ENCODE measurements at places on chromosomes 11 and 22.

DNA sequence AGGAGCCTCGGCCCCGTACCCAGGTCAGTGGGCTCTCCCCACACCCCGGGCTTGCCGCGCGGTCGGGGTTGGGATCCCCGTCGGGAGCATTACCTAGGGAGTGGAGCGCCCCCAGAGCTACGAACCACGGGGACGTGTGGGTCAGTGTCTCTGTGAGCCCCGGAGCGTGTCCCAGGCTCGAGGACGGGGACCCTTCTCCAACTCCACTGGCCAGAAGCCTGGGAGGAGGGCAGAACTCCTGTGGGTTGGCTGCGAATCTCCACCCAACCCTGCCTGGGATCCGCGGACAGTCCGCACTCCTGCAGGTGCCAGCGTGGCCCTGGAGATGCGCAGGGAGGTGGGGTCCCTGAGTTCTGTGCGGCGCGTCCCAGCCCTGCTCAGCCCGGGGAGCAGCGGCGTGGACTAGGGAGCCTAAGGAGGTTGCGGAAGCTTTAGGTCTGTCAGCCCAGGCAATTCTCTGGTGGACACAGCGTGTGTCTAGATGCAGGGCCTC, 346 bp downstream of the PPFIBP2 start:
- DNase-seq = peak; percentile 20

GRCh38 chr11:403761-404431, 9.9 kb downstream of the PKP3 start:
- DNase-seq = no peak

GRCh38 chr11:72100462-72100861, 2.6 kb downstream of the LAMTOR1 start:
- no peak for DNase-seq

DNA sequence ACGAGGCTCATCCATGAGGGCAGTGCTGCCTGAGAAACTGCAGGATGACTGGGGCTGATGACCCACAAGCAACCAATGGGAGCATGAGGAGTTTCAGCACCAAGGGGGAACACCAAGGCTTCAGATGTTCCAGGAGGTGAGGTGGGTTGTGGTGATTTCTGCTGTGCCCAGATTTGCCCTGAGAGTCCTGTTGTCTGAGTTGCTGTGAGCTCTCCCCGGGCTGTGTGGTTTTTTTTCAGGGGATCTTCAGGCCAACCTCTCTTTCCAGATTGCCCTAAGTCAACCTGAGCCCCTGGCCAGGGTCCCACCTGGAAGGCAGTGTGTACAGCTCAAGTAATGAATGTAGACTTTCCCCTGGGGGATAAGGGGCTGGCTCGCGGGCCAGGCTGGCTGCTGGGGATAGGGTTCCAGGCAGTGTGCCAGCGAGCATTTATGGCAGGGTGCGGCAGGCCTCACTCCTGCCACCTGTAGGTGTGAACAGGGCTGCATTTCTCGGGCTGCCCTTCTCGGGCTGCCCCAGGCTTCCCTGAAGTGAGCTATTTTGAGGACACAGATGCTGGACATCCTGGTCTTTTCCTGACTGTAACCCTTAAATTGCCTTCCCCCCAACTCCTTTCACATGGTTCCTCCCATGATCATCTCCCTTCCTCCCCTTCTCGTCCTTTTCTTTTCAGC, 9.8 kb downstream of the SLC22A6 start:
- DNase-seq = peak; percentile 40

DNA sequence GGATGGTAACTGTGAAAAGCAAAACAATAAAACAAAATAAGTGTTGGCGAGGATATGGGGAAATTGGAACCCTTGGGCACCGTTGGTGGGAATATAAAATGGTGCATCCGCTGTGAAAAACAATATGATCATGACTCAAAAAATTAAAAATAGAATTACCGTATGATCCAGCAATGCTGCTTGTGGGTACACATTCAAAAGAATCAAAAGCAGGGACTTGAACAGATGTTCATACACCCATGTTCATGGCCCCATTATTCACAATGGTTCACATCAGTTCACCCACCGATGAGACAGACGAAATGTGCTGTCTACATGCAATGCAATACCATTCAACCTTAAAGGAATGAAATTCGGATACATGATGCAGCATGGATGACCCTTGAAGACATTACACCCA, 1.2 kb upstream of the DERL3 start:
- no peak for DNase-seq

DNA sequence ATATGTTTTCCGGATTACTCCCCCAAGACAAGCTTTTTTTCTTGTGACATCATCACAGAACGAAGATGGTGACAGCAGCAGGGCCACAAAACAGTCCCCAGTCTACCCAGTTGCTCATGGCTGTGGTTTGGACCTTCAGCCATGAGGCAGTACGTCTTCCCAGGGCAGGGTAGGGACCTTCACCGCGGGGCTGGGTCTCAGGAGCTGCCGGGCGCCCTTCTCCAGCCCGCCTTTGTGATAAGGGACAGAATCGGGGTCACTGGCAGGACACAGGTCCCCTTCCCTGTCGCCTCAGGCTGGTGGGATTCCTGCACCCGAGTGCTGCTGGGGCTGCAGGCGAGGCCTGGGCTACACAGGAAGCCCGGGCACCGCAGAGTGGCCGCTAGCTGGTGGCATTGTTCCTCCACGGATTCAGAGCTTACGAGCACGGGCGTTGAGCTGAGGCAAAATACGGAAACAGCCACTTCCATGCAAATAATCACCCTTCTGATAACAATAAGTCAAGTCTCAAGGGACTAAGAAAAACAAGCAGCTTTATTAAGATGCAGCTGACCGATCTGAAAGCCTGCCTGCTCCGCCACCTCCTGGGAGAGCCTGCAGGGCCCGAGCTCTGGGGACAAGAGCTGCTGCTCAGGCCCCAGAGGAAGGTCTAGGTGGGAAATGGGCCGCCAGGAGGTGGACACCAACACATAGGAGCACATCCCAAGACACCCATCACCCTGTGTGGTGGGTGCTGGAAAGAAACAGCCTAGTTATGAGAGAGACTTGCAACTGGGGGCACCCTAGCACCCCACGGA, 12.3 kb downstream of the TBX1 start:
- DNase-seq = no peak

DNA sequence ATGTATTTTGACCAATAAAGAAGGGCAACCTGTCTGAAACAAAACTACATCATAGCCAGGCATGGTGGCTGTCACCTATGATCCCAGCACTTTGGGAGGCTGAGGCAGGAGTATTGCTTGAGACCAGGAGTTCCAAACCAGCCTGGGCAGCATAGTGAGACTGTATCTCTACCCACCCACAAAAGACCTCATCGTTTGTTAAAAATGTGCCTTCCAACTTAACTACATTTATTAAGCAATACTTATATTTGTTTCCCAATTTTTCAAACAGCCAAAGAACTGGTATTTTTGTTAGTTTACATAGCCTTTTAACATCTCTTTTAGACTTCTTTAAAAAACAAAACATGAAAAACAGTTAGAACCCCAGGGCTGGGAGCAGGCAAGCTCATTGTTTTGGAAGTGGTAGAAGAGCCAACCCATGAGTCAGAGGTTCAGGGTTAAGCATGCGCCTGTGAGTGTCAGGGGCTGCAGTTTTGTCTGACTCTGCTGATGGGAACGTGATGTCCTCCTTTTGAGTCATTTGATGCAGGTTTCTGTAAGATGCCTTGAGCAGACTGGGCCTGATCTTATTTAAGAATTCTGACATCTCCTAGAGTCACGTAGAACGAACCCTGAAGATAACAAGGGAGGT, 53.9 kb upstream of the CRTAM start:
- DNase-seq = no peak

- no peak for DNase-seq
These were observed 134.2 kb downstream of the LDLRAD3 start for GRCh38 chr11:36077886-36078685.

DNA sequence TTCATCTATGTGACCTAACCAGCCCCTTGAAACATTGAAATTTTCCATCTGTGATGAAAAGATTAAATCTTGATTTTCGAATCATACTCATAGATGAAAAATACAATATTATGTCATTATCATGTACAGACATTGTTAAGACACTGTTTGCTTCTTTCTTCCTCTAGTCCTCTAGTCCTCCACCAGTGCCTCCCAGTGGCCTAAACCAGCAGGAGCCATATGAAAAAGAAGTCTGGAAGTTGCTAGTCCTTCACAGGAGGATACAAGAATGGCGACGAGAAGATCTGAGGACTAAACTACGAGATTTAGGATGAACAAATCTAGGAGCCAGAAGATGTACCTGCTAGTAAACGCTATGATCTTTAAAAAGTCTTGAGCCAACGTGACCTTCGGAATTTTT, 134.1 kb downstream of the SLC17A6 start:
- DNase-seq = peak; percentile 8

DNA sequence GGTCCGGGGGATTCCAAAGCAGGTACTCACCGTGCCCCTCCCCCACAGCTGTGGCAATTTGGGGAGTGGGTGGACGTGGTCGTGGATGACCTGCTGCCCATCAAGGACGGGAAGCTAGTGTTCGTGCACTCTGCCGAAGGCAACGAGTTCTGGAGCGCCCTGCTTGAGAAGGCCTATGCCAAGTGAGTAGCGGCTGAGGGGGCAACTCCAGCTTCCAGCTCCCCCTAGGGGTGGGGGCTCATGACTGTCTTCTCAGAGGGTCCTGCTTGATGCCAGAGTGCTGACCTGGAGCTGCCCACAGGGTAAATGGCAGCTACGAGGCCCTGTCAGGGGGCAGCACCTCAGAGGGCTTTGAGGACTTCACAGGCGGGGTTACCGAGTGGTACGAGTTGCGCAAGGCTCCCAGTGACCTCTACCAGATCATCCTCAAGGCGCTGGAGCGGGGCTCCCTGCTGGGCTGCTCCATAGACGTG, 4.2 kb downstream of the CAPN1 start:
- DNase-seq = no peak

- DNase-seq = no peak
These were observed 9.8 kb upstream of the TAGLN start for GRCh38 chr11:117189191-117189940.

DNA sequence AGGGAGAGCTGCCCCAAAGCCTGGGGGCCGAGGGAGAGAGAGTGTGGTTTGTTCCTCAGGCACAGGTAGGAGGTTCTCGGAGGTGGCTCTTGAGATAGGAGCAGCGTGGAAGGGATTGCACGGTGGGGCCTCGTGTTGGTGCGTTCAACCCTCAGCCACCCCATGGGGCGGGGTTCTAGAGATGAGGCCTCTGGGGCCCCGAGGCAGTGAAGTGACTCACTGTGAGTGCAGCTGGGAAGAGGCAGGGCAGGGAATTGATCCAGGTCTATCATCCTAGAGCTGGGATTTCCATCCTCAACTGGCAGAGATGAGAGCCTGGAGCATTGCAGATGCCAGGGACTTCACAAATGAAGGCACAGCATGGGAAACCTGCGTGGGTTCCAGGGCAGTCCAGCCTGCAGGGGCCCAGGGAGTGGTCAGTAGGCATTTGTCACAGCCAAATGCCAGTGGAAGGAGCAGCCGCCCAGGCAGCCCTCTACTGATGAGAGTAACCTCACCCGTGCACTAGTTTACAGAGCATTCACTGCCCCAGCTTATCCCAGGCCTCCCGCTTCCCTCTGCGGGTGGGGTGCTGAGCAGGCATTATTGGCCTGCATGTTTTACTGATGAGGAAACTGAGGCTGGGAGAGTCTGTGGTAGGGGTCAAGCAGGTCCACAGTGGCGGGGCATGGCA, 5.1 kb upstream of the SMARCB1 start:
- DNase-seq = no peak

- DNase-seq = no peak
These were observed 2.3 kb upstream of the INPPL1 start for GRCh38 chr11:72222106-72222891.

DNA sequence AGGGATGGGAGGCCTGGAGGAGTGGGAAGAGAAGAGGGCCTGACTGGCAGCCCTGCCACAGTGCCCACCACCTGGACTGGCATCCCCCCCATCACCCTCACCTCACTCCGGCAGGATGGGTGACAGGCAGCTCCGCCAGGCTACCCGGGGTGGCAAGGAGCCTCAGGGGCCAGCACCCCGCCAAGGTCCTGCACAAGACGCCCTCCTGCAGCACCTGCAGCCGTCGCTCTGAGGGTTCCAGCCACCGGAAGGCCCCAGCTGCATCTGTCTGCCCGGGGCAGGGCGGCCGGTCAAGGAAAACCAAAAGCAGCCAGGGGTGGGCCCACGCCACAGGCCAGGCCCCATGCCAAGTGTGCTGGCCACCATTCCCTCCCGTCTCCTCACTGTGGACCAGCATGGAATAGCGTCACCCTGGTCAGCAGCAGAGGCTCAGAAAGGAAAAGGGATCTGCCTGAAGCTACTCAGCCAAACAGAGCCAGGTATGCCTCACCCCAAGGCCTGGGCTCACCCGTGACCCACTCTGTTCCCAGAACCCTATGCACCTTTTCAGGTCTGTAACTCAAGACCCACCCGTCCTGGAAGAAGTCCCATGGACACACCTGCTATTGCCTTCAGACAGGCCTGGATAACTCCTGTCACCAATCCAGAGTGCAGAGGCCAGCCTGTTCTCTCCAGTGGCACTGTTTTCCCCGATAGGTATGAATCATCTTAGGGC, 7.0 kb downstream of the RHBDD3 start:
- no peak for DNase-seq

GRCh38 chr11:45687836-45688235, 22.4 kb upstream of the CHST1 start:
- no peak for DNase-seq

- no peak for DNase-seq
These were observed 21.6 kb downstream of the MGAT3 start for GRCh38 chr22:39478441-39478850.

DNA sequence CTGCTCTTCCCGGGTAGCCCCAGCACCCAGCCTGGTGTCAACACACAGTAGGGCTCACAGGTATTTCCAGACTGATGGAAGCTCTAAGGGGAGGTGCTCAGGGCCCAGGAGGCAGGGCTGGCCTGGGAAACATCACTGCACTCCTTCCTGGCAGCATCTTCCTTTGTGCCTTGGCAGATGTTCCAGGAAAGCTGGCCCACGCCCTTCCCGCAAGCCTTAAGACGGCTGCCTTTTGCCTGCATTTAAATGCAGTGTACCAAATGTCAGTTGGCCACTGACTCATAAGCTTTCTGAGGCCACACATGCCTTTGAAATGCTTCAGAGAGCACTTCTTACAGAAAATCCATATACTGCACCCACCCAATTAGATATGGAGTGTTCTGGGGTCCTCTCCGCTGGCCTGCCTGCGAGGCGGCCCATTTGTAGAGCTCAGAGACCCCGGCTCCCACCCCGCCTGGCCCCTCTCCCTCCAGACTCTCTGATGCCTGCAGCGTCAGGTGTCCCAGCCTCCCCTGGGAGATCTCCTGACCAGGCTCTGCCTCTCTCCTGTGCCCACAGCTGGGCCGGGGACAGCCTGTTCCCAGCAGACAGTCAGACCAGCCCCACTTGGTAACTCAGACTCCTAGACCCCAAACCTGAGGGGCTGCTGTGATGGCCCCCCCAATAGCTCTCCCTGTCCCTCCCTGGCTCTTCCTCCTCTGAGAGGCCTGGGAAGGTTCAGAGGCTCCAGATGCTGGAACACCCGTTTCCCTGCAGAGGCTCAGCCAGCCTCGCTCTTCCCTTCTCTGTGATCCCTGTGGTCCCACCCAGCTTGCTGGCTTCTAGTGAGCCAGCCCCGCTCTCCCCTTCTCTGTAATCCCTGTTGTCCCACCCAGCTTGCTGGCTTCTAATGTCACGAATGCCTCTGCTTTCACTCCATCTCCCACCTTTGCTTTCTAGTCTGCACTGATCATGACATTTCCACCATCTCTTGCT, 47.6 kb upstream of the THY1 start:
- no peak for DNase-seq

- no peak for DNase-seq
These were observed 85.1 kb downstream of the CEP164 start for GRCh38 chr11:117412653-117413275.

- DNase-seq = no peak
These were observed 23.5 kb downstream of the MUC6 start for GRCh38 chr11:1012740-1013630.
